ENCODE measurements at places on chromosomes 4 and X.
A peak's percentile ranks its signal among the peaks of the same experiment; 100 is the strongest.

DNA sequence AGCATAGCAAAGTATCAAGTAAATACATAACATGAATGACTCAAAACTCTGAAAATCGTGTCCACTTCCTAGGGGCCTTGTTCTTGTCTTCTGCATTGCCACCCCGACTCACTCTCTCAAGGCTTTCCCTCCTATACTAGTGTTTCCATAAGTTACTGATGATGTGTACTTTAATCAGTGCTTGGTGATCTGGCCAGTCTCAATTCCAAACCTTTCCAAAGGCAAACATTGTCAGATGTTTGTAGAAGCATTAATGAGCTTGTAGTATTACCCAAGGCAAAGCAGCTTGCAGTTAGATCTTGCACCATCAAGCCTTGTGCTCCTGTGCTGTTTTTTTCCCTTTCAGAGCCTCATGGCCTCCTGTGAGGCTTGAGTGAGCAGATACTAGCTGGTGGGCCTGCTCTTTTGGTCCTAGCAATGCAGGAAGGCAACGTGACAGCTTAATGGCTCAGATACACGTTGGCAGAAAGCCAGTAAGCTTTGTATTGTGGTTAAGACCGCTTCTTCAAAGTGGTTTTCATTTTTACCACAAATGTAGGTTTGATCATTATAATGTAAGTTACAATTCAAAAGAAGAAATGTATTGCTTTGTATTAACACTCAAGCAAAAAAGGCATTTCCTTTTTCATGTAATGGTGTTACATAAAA is 51.8 kb downstream of the RBPJ start:
- DNase-seq: peak; percentile 58

DNA sequence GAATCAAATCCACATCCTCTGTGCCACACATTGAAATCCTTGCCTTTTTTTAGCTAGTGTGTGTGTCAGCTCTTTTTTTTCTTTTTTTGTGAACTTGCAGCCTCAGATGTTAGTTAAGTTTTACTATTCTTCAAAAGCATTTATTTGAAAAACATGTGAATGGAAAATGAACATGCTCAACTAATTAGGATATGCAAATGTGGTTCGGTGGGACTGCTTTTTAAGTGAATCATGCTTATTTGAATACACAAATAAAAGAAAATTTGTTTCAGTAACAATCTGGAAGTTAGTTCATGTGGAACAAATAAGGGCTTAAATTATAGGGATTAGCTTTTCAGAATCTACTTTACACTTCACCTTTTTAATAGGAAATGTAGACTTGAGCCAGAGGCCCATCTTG is 751.5 kb upstream of the FAM241A start:
- no peak for DNase-seq

DNA sequence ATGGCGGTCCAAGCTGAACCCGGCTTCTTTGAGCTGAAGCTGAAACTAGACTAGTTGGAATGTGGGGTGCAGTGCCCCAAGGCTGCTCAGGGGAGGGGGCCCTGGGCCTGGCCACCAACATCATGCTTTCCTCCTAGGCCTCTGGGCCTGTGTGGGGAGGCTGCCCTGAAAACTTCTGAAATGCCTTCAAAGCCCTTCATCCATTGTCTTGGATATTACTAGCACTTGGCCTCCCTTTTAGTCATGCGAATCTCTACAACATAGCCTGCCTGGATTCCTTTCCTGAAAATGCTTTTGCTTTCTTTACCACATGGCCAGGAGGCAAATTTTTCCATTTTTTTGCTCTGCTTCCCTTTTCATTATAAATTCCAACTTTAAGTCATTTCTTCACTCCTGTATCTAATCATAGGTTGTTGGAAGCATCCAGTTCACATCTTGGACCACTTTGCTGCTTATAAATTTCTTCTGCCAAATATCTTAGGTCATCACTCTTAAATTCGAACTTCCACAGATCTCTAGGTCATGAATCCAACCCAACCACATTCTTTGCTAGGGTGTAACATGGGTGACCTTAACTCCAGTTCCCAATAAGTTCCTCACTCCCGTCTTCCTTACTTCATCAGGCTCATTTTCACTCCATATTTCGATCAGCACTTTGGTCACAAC is 103.4 kb downstream of the DDIT4L start:
- no peak for DNase-seq

DNA sequence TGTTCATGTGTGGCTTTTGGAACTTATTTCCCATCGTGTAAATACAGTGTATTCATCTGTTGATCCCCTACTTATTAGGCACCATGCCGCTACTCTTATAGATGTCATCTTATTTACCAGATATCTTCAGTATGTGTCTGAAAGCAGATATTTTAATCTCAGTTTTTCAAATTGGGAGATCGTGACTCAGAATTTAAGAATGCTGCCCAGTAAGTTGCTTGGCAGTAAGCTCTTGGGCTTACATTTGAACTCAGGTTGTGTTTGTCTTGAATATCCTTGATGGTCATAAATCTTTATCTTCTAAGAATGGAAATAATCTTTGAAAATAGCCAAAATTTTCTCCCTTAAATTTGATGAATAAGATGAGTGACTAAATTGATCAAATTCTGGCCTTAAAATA is 45.9 kb upstream of the RPA4 start:
- DNase-seq: no peak

DNA sequence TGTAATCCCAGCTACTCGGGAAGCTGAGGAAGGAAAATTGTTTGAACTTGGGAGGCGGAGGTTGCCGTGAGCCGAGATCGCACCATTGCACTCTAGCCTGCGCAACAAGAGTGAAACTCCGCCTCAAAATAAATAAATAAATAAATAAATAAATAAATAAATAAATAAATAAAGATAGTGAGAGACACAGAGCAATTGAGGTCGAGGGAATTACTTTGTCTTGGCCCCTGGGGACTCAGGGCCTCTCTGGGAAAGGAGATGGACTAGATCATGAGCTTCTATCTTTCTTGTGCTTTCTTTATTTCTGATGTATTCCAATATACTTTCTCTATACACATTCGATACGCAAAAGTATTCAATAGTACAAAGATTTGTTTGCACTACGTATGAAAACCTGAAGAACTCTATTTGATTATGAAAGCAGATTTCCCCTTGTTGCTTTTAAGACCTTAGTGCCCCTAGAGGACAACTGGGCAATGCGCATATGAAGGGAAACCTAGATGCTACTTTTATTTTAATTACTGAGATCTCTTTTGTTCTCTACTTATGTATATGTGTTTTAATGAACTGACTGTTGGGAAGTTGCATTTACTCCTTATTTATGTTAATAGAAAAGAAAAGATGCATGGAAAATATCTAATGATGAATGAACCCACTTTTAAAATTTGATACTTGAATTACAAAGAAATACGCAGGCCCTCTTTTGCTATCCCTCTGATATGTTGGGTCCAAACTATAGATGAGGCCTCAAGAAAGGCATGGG is 12.8 kb upstream of the ELOVL6 start:
- DNase-seq: peak; percentile 2

GRCh38 chr4:115396034-115396433 is 282.6 kb upstream of the NDST4 start:
- no peak for DNase-seq

- no peak for DNase-seq
Measured at GRCh38 chr4:152221816-152222516, 313.9 kb downstream of the FBXW7 start.

GRCh38 chrX:93660575-93660974 is 12.8 kb downstream of the NAP1L3 start:
- DNase-seq: no peak

GRCh38 chr4:128517739-128518510 is 230.3 kb upstream of the PGRMC2 start:
- DNase-seq: no peak

GRCh38 chrX:44010626-44011025 is 37.4 kb upstream of the NDP start:
- no peak for DNase-seq

GRCh38 chrX:9555354-9555753 is 90.5 kb downstream of the TBL1X start:
- no peak for DNase-seq

- DNase-seq: no peak
Measured at GRCh38 chr4:76276813-76277212, 25.3 kb downstream of the FAM47E start.

DNA sequence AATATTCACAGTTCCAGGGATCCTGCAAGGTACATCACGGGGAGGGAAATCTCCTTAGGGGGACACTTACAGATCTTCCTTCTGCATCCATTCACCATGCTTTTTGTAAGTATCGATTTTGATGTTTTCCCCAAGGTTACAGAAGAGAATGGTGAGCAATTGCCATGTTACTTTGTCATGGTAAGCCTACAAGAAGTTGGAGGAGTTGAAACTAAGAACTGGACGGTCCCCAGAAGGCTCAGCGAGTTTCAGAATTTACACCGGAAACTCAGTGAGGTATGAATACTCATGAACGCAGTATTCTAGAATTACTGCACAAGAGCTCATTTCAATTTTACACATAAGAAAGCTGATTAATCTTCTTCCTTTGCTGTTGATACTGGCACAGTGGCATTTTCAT is 53.9 kb downstream of the LRP2BP start:
- no peak for DNase-seq

DNA sequence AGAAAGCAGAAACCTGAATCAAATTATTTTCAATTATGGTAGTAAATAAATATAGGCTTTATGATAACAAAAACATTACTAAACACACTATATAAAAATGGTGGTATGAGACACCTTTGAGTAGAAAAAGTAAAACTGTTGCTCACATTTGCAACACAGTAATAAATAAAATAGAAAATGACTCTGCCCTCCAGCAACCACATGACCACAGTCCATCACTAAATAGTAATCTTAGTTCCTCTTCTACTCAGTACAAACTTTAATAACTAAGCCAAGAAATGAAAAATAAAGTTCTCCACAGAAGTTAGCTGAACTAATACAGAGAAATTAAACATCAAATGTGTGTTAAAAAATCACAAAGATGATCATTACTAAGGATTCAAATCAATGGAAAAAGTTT is 108.5 kb downstream of the ADGRA3 start:
- no peak for DNase-seq

DNA sequence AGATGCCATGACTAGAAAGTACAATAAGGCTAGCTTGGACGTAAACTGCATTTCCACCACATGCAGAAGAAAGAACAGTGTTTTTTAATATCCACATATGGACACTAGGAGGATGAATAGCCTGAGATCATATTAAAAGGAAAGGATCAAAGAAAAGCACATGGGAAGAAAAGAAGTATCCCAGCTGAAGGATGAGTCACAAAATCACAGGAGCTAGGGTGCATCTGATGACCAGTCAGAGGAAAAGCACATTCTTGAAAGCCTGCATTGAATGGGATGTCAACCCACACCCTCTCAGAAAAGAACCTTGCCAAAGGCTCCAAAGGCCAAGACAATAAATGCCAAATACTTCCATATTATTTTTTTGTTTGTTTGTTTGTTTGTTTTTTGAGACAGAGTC is 56.8 kb upstream of the PRDX4 start:
- no peak for DNase-seq

- DNase-seq: no peak
Measured at GRCh38 chrX:148659481-148659880, 159.1 kb downstream of the AFF2 start.

DNA sequence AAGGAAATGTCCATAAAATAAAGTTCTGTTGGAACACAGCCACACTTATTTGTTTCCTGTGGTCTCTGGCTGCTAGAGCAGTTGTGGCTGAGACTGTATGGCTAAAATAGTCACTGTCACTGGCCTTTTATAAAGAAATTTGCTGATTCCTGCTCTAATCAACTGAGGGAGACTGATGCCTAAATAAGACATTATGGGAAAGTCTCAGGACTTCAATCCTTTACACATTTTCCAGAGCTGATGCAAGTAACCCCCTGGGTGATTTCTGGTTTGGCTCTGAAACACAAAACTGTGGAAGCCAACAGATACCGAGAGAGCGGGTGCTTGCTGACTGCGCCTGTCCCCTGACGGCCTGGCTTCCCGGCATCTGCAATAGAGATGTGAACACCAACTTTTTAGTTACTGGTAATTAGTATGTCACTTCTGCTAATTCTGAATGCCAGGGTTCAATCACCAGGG is 64.0 kb downstream of the POLR2B start:
- DNase-seq: no peak

- DNase-seq: no peak
Measured at GRCh38 chr4:134540588-134540987, 339.0 kb upstream of the PABPC4L start.

DNA sequence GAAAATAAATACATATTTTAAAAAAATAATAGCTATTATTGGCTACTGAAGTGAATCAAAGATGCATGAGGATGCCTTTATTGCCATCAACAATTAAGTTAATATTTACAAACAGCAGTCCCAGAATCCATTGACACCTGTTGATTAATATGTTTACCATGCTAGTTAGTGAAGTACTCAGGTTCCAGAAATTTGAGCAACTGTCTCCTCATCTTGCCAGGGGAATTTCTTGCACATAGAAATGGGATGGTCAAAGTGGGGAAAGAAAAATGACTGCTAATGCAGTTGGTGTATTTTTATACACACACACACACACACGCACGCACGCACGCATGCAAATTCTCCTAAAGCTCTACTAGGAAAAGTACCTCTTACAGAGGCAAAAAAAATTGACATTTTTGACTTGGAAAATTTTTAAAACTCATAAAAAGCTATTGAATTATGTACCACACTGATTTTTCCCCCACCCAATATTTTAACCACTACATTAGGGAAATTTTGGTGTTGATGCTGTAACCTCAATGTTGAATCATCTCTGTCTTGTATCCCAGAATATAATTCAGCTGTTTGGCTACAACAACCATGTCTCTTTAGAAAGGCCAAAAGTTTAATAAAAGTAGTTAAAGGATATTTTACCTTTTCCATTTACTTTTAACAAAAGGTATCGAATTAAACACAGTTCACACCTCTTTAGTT is 105.3 kb upstream of the TMEM150C start:
- no peak for DNase-seq

GRCh38 chr4:26583538-26583864 is 383 bp upstream of the TBC1D19 start:
- DNase-seq: peak; percentile 19

- DNase-seq: no peak
Measured at GRCh38 chr4:137394018-137394417, 138.3 kb downstream of the PCDH18 start.
